ENCODE measurements at places on chromosomes 5 and 9.

DNA sequence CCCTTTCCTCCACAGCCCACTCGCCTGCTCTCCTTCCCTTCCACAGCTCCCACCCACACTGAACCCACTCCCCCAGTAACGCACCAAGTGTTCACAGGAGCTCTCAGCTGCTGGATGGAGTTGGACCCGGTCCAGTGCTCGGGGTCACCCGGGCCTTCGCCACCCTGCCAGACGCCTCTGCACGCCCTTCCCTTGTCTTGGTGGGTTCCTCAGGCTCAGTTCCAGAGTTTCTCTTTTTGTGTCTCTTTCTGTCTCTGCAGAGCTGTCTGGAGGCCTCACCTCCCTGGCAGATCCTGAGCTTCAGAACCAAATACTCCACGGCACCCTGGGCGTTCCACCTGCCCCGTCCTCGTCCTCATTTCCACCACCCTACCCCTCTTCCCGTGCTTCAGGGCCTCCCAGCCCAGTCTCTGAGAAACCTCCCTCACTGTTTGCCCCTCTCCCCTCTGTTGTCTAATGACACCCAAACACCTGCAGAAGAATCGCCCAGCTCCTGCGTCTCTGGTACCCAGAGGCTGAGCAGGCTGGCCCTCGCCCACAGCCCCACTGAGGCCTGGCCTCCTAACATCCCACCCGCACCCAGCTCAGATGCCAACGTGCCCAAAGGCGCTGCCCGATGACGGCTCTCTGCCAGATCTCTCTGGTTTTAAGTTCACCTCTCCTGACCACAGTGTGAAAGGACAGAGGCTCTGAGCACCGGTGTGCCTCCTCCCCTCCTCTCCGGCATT, 74.3 kb downstream of the COL23A1 start:
- no peak for DNase-seq

- DNase-seq: no peak
Observed at GRCh38 chr5:102865171-102865509, 110.0 kb downstream of the PAM start.

DNA sequence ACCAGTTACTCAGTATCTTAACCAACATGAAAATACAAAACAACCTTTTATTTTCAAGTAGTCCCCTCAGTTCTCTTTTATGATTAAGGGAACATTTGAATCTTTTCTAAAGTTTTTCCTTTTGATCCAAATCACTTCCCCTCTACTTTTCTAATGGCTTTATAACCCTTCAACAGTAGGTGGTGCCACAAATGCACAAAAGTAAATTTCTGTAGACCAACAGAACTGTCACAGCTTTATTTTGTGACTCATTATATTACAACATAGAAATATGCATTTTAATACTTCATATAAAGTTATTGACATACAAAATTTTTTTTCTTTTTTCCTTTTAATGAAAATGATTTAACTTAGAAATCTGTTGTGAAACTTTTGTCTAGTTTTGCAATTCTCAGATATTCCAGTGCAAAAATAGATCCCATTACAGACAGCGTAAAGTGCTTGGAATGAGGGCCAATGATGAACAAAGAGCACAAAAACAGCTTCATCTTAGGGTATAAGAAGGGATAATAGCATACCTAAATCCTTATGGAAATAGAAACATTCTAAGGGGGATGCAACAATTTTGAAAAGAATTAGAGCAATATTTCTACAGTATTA, 17.0 kb downstream of the NIPSNAP3B start:
- no peak for DNase-seq

DNA sequence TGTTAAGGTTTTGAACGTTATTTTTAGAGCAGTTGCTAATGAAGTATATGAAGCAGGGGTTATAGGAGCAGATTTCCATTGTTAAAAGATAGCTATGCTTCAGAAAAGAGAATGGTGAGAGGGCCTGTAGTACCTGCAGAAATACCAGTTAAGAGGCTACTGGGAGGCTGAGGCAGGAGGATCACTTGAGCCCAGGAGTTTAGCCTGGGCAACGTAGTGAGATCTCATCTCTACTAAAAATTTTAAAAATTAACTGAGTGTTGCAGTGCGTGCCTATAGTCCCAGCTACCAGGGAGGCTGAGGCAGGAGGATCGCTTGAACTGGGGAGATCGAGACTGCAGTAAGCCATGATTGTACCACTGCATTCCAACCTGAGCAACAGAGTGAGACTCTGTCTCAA, 148.8 kb downstream of the ZCCHC7 start:
- no peak for DNase-seq

DNA sequence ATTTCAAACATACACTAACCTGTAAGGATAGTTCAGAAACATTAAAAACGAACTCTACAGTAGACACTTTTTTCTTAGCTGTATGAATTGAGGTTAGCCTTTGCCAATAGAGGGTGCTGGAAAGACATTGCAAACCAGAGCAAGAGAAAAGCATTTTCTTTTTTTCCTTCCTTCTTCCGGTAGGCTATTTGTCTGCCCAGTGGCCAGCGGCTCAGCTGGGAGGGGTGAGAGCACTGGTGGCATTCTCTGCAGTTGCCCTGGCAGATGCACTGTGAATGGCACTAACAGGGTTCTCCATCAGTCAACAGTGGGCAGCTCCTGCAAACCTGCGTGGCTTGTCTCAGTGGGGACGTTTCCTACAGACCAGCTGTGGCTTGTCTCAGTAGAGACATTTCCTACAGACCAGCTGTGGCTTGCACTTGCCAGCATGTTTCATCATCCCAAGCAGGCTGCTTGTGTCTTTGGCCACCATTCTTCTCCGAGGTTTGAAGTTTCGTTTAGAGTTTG, 984.5 kb upstream of the CDH18 start:
- DNase-seq: peak; percentile 17

DNA sequence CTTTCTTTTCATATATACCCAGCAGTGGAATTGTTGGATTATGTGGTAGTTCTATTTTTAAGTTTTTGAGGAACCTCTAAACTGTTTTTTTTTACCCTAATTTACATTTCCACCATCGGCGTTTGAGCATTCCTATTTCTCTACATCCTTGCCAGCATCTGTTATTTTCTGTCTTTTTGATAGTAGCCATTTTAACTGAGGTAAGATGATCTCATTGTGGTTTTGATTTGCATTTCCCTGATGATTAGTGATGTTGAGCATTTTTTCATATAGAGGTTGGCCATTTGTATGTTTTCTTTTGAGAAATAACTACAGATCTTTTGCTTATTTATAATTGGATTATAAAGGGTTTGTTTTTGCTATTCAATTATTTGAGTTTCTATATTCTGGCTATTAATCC, 71.7 kb upstream of the TNC start:
- DNase-seq: no peak

GRCh38 chr5:179201986-179202385, 141.8 kb downstream of the ZNF354C start:
- no peak for DNase-seq

DNA sequence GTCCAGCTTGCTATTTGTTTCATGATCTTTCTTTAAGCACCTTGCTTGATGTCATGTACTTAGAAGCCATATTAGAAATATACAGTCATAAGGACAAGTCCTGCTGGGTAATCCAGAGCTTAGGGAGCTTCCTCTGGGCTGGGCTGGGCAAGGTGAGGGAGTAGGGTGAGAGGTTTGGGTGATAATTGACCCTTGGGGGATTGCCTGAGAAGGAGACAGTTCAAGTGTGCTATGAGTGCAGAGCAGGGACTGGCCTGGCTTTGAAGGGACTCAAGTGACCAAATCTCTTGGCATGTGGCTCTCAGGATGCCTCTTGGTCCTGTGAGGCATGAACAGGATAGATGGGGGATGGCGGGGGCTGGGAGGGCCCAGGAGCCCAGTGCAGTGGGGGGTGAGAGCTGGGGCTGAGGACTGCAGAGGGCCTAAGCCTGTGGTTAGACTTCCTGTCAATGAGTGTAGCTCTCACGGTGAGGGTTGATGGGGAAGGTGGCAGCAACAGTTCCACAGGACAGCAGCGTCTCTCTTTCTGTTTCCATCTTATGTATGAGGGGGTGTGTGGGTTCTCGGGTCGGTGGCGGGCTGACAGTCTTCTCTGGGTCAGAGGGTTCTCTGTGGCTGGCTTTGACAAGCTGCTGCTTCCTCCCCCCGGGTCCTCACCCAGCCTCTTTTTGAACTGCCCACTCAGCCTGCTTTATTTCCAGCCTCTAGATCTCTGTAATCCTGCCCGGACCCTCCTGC, 53.5 kb downstream of the RGS3 start:
- no peak for DNase-seq

All from hippocampal formation (tissue), 2 donors.